ENCODE measurements at places on chromosomes 5 and 9. TPM values are rescaled to one million over a fixed set of nuclear protein-coding genes. Genes with fewer than 3 reads are reported as not detected.

DNA sequence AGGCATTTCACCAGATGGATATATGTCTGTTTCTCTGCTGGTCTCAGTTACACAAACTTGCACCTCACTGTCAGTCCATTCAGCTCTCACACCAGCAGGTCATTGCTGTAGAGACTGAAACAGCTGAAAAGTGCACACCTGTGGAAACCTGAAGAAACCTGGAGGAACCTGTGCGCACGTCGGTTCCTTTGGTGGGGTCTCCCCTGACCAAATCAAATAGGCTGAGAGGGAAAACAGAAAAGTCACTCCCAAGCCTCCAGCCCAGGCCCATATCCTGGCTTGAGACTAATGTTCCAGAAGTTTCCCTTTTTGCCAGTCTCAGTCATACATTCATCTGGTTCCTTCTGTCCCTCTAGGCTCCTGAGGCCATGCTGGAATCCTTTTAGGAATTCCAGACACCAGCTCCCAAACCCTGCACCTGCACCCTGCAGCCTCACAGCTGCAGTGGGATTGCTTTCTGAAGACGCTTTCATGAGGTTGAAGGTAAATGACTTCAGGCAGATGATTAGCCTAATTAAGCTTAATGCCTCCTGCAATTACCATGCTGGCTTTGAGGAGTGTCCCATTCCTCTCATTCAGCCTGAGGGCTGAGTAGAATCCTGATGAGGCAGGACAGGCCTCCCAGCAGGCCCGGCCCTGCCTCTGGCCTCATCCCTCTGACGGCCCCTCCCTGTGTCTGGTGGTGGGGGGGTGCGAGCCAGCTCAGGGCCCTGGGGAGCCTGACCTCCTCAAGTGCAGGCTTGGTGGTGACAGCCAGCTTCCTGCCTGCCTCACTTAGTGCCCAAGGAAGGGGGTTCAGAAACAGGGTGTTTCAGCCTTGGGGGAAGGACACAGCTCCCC lies 24.3 kb upstream of the CXCL14 start:
- no peaks in the 10 kb centered on the region for H3K4me1 ChIP-seq
- H3K4me3 ChIP-seq, result no peak overlapping the region
- no peak for DNase-seq
- no peaks in the 10 kb centered on the region for H3K36me3 ChIP-seq
- peaks cover 13% of the 10 kb centered on the region for H3K27me3 ChIP-seq

DNA sequence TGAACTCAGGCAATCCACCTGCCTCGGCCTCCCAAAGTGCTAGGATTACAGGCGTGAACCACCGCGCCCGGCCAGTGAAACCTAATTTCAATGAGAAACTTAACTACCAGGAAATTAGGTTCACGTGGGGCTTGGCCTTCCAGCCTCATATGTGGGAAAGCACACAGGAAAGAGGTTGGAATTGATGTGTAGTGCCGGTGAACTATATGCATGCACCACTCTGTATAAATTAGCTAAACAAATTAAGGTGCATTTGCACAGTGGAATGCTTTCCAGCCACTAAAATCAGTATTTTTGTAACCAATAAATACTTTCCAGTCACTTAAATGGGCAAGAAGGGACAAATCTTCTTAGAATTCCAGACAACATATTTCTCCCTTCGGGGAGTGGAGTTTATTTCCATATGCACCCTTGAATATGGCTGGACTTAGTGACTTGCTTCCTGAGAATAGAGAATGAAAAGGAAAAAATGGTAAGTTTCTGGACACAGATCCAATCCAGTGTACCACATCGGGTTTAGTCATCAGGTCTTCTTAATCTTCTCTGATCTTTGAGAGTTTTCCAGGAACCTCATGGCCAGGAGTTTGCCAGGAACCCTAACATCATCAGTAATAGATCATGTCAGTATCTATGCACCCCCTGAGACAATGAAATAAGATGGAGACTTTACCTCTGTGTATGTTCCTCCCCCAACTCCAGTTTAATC lies 24.9 kb downstream of the ATOX1 start:
- H3K4me1 ChIP-seq, result no peaks in the 10 kb centered on the region
- no peak overlapping the region for H3K27ac ChIP-seq

DNA sequence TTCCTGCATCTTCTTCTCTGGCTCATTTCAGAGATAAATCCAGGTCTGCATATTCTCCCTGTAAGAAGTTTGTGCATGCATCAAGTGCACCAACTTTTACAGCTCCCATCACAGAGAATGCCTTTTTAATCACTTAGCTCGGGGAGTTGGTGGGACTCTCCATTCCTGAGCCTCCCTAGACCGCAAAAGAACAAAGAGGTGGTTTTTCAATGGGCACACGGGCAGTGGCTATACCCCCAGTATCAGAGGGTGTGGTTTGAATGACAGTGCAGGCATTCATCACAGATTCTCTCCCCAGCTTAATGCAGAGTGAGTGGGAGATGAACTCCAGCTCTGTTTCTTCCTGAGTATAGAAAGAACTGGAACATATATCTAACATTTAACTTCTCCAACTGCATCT lies 264.7 kb upstream of the NR4A3 start:
- H3K36me3 ChIP-seq, result peaks cover 29% of the 10 kb centered on the region
- H3K27ac ChIP-seq, result no peak overlapping the region
- H3K4me1 ChIP-seq, result no peaks in the 10 kb centered on the region
- no peak overlapping the region for H3K4me3 ChIP-seq

DNA sequence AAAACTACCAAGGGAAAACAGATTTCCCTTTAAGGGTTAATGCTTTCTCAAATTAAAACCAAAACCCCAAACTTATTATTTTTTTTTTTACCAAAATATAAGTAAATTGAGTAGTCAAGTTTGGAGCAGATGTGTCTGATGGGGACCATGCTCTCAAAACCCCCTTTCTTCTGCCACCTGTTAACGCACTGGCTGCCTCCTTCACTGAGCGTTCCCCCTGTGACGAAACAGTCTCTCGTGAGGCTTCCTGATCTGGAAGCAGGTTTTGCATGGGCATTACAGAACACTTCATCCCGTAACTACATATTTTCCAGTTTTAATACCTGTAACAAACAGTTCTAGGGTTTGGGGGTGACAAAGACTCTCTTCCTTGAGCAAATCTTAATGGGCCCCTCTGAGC lies 59.4 kb downstream of the ANKH start:
- DNase-seq, result peak; percentile 28
- H3K27me3 ChIP-seq, result no peaks in the 10 kb centered on the region
- H3K4me3 ChIP-seq, result peak overlapping the region; percentile 2

The LCN1 gene
- polyA plus RNA-seq, result not detected

DNA sequence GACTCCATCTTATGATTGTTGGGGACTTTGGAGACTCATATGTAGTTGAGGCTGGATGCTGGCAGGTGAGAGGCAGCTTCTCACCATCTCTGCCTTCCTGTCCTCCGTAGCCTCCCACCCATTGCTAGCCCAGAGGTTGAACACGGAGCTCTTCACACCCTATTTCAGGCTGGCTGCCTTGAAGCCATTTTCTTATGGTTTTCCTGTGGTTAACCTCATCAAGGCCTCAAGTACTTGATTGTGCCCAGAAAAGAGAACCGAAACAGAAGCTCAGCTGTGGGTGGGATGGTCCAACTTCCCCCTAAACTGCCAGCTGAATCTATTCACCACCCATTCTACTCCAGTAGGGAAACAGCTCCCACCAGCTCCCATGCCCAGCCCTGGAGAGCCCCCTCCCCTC lies 102.9 kb downstream of the LIFR start:
- H3K27ac ChIP-seq, result no peak overlapping the region
- no peak overlapping the region for H3K4me3 ChIP-seq
- DNase-seq, result peak; percentile 48
- H3K4me1 ChIP-seq, result peaks cover 18% of the 10 kb centered on the region
